ENCODE measurements at places on chromosomes 13 and 19.

GRCh38 chr19:31759359-31759758, 410.1 kb upstream of the TSHZ3 start:
- no peak for DNase-seq

GRCh38 chr13:29535663-29536655, 59.5 kb downstream of the SLC7A1 start:
- no peak for DNase-seq

DNA sequence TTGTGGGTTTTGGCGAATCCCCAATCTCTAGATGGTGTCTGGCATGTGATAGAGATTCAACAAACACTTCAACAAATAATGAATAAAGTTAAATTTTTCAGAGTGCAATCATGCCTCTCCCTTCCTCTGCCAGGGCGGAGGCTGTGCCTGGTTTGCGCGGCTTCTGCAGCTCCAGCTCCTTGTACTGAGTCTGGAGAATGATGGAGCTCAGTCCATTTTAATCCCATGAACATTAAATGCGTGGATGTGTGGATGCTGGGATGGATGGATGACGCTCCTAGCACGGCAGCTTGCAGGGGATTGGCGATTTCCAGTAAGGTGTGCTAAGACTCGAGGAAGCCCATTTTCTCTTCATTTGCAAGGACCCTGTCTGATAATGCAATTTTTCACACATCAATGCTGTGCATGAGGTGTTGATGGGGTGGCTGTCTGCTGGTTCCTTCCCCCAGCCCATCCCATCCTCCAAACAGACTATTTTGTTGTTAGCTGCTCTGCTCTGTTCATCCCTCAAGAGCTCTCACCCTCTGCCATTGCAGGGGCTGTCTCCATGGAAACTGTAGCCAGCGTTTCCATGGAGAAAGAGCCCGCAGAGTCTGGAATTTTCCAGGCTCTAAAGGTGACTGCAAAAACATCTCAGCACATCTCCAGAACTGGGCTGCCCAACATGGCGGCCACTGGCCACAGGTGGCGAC, 92.6 kb upstream of the PEG3 start:
- no peak for DNase-seq

DNA sequence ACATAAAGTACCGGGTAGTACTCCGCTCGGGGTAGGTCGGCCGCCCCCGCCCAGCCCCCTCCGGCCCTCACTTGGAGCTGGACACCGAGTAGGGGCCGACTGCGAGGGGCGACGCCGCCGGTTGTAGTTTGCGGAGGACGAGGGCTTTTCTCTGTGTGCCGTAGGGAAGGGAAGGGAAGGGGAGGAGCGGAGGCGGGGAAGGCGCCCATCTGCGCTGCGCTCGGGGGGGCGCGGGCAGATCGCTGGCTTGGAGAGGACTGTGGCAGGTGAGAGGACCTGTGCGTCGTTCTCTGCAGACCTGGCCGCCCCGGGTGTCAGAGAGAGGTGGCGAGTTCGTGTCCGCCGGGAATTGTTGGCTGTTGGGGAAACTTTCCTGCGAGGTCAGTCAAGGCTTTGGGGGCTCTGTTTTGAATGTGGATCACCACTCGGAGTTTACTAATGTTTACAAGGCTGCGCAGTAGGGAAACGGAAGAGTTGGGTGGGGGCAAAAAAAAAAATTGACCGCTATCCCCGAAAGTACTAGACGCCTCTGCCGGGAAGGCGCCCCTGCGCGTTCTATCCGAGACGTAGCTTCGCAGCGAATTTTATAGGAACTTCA, 1.4 kb downstream of the ING1 start:
- DNase-seq = no peak

DNA sequence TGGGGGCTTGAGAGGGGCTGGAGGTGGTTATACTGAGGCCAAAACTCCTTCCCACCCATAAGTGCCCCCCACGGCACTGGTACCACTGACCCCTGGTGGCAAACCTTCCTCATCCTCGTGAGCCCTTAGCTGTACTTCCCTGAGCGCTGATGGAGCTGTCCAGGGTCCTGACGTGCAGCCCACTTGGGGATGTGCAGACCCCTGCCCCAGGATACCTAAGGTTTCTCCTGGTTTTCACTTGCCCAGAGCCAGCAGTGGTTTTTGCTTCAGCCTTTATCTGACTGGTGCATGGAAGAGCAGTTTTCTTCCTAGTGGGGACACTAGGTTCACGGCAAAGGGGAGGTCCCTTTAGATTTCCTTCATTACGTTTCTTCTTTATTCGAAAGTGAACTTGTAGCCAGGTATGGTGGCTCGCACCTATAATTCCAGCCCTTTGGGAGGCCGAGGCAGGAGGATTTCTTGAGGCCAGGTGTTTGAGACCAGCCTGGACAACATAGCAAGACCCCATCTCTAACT, 28.7 kb upstream of the KCTD15 start:
- DNase-seq = peak; percentile 57

- DNase-seq = no peak
Observed at GRCh38 chr19:4279530-4280422, 710 bp downstream of the SHD start.

- DNase-seq = no peak
Observed at GRCh38 chr13:79226938-79227337, 179.1 kb downstream of the RBM26 start.

DNA sequence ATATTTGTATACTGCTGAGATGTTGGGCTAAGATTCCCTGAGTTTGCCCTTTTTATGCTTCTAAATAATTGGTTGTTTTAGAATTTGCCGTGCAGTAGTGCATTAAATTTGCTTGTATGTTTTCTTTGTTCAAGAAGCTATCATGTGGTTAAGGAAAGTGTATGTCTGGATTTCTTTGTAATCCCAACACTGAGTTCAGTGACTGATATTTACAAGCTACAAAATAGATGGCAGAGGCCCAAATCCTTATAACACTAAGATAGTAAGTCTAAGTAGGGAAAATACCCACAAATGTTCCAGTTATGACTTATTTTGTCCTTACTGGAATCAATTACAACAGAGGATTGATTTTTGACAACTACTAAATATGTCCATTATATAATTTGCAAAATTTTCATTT, 435.0 kb upstream of the KLF12 start:
- no peak for DNase-seq

GRCh38 chr13:109182777-109183465, 553.5 kb downstream of the MYO16 start:
- DNase-seq = peak; percentile 35

- DNase-seq = no peak
Observed at GRCh38 chr19:7744871-7745650, 2.3 kb downstream of the CD209 start.

GRCh38 chr13:37656247-37656940, 57.8 kb upstream of the POSTN start:
- DNase-seq = peak; percentile 68

DNA sequence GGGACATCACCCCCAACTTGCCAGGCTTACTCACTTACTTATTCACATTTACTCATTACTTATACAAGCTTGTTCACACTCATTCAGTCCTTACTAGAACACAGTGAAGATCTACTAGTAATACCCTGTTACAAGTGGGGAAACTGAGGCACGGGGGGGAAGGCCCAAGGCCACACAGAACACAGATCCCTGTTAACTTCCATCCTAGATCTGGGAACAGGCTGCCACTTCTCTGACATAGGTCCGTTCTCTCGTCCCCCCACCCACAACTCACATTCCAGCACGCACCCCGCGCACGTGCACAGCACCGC, 1.5 kb upstream of the NRTN start:
- no peak for DNase-seq

DNA sequence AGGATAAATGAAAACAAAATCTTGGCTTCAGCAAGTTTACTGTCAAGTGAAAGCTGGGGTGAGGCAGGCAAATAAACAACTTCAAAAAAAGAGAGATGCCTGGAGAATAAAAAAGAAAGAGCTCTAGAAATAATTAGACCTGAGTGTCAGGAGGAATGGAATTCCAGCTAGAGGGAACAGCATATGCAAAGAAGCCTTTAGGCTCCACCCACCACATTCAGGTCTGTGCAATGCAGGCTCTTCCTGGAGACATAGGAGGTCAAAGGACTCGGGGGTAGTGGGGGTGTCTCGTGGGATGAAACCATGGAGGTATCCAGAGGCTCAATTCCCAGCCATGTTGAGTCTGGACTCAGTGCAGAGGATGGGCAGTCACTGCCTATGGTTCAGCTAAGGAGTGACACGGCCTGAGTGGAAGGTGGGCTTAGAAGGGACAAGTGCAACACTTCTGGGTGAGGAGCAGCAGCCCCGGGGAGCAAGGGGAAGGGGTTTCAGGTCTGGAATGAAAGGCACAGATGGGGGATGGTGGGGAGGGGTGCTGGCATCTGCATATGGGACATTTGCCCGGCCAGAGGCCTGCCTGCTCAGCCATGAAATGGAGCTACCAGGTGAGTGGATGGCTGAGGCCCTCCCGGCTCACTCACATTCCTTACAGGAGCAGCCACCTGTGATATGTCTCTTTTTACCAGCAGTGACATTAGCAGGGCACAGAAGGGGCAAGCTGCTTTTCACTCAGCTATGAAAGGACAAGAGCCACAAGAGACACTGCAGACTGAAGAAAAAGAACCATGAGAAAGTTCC, 12.3 kb downstream of the LATS2 start:
- DNase-seq = no peak

DNA sequence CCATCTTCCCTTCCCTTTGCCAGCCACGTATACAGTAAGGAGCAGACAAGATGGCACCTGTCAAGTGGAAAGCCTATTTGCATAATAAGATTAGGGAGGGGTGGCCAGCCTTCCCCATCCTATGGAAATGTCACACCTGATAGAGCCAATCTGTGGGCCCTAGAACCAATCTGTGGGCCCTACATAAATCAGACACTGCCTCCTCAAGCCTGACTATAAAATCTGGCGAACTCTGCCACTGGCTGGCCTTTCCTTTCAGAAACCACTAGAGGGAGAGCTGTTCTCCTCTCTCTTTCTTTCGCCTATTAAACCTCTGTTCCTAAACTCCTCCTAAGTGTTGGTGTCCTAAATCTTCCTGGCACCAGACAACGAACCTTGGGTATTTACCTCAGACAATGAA, 231.5 kb upstream of the KLHL1 start:
- peak; percentile 0 for DNase-seq

GRCh38 chr13:34931572-34931971, 10.5 kb upstream of the NBEA start:
- no peak for DNase-seq

DNA sequence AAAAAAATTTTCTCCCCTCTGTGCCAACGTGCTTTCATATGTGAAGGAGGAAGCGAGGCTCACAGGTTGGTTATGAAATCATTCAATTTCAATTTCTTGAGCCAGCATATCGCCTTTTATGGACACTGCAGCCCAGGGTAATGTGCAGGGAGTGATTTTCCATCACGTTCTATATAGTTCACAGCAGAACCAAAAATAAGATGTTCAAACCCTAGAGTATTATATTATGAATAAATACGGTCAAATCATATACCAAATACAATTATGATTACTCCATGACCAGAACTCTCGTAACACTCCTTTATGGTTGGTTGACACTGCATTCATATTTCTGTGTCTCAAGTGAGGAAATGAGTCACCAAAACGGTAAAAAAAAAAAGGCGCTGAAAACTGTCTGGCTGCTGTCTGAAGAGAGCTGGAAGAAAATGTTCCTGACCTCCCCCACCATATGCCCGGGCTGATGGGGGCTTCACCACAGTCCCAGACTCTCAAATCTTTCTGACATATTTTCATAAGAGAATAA, 75.8 kb upstream of the UBAC2 start:
- DNase-seq = peak; percentile 57

DNA sequence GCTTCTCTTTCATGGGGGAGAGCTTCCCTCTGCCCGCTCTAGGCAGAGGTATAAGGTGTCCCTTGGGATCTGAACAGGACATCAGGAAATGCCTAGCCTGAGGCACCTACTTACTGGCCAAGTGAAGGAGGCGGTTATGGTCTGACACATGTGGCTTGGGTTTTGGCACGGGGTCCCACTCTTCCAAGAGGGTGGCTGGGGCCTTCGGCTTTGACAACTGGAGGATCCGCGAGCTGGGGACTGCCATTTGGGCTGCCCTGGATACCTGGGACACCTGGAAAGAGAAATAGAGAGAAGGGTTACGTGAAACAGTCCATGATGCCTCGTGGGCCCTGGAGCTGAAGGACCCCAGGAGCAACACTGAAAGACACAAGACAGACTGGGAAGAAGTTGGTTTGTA, 22.4 kb upstream of the MIER2 start:
- DNase-seq = no peak

- DNase-seq = no peak
Observed at GRCh38 chr19:47886010-47886559, at the start of gene SULT2A1. Gene SULT2A1, minus strand, starts transcription at chr19:47886315. Its CDS starts 58 bp downstream, at chr19:47886257.

DNA sequence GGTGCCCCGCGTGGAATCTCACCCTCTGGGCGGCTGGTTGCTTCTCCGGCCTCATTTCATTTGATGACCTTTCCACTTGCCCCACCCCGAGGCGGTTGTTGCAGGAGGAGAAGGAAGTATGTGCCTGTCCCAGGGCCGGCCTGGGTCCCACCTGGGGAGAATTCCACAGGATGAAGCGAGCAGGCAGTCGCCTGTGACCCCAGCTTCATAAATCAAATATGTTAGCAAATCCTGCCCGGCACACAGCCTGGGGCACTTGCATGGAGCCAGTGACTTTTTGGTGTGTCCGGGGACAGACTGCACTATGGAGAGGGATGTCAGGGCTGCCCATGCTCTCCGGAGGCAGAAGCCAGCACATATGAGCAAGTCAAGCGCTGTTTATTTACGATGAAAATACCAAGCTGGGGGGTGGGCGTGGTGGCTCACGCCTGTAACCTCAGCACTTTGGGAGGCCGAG, 19.7 kb upstream of the ZBTB7A start:
- DNase-seq = no peak

GRCh38 chr19:1169921-1170885, 3.9 kb downstream of the SBNO2 start:
- no peak for DNase-seq

DNA sequence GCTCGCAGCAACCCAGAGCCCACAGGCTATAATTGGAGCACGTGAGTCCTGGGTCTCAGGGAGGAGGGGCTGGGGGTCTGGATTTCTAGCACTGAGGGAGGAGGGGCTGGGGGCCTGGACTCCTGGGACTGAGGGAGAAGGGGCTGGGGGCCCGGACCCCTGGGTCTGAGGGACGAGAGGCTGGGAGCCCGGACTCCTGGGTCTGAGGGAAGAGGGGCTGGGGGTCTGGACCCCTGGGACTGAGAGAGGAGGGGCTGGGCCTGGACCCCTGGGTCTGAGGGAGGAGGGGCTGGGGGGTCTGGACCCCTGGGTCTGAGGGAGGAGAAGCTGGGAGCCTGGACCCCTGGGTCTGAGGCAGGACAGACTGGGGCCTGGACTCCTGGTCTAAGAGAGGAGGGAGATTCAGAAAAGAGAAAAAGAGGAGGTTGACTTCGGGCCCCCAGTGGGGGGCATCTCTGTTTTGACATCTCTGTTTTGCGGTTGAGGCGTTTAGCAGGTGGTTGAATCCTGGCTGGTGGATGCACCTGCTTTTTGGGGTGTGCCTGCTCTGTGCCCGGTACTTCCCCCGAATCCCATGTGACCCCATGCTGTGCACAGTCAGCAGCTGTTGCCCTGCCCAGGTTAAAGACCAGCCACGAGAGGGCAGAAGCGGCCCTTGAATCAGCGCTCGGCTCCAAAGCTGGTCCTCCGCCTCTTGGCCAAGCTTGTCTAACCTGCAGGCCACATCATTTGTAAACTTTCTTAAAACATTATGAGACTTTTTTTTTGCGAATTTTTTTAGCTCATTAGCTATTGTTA, 10.5 kb downstream of the PVR start:
- no peak for DNase-seq

- no peak for DNase-seq
Observed at GRCh38 chr19:12596485-12596884, 14.1 kb downstream of the ZNF490 start.

- DNase-seq = no peak
Observed at GRCh38 chr19:31938675-31939074, 406.7 kb upstream of the ZNF507 start.

Data from urothelium cell line (cell line).